ENCODE measurements at places on chromosomes 7 and 10.

DNA sequence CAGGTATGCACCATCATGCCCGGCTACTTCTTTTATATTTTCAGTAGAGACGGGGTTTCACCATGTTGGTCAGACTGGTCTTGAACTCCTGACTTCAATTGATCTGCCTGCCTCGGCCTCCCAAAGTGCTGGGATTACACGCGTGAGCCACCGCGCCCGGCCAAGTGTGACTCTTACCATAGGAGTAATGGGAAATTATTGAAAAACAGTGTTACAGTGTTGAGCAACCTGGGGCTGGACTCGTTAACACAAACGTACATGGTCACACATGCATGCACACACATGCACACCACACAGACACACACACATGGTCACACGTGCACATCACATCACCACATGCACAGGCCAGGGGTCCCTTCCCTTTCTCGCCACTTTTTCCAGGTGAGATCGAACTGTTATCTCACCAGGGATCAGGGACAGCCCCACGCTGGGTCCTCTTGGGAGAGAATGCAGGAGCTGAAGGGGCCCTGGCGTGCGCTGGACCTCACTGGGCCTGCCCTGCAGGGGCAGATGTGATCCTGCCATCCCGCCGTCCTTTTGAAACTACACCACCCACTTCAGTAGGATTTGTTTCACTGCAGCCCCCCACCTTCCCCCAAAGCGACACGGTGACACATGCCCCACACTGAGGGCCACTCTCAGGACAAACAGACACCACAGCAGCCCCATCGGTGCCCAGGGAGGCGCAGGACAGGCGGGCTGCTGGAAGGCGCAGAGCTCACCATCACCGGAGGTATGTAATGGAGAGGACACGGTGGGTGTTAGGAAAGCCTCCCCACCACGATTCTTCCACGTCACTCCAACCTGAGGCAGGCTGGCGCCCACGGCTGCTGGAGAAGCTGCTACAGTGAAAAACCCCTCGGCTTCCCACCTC is 10.2 kb downstream of the RADIL start:
- DNase-seq = no peak

DNA sequence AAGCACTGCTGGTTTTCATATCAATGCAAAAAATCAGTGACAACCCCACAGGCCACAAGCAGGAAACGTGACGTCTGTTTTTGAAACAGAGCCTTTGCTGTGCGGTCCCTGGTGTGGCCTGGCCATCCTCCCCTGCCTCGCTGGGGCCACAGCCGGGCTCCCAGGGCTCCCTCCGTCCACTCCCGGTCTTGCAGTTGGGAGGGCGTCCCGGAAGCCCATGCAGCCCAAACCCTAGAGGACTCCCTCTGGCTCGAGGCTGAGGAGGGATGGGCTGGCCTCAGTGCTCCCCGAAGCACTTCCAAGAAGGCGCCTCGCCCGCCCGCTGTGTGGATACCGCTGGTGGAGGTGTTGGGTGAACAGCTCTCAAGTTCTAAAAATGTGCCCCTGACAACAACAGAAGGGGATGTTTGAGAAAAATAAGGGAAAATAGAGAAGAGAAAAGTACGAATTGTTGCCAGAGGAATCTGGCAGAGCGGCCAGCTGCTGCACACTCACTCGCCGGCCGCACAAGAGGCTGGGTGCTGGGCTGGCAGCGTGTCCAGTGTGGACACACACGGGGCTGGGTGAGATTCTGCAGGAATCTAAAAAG is 73.5 kb downstream of the ZRANB1 start:
- no peak for DNase-seq

DNA sequence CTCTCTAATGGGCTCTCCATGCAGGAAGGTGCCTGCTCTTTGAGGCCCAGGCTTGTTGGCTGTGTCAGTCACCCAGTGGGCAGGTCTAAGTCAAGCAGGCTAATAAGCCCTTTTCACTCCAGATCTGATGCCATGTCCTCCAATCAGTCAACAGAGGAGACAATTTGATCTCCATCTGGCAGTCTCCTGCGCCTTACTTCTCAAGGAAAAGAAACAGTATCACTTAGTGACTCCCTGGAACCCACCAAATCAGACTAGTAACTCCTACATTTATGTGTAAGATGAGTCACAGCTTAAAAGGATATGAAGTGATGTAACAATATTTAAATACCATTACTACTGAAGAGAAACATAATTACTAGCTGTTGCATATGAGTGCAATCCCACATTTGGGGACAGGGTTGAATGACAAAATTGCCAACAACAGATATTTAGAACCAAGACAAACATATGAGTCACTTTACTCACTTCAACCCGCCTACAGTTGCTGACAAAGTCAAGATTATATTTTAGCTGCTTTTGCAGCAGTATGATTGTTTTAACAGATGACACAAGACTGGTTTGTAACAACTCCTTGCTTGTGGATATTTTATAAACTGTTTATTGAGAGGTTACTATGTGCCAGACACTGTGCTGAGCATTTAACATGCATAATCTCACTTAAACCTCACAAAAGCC is 72.1 kb downstream of the USP6NL start:
- DNase-seq = no peak

DNA sequence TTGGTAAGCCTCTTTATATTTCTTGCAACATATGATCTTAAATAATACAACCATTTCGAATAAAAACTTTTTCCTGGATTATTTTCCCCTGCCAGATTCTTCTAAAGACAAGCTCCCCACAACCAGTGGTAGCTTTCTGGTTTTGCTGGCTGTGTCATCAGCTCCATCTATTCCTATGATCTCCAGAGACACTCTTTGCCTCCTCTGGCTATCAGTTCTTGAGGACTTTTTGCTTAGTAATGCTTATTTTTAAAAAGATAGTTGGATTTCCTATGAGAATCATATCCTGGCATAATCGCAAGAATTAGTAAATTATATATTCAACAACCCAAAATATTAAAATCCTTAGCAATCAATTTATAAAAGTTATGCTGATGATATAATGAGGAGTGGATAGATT is 103.8 kb upstream of the SLC26A5 start:
- DNase-seq = no peak

- no peak for DNase-seq
These were observed 407.7 kb downstream of the GALNT17 start for GRCh38 chr7:71539615-71540014.

GRCh38 chr7:150375662-150376521 is 3.2 kb upstream of the ZNF775 start:
- no peak for DNase-seq

GRCh38 chr10:62616885-62617590 is 187.5 kb upstream of the ADO start:
- no peak for DNase-seq

GRCh38 chr7:49911909-49912308 is 138.5 kb downstream of the VWC2 start:
- DNase-seq = no peak

DNA sequence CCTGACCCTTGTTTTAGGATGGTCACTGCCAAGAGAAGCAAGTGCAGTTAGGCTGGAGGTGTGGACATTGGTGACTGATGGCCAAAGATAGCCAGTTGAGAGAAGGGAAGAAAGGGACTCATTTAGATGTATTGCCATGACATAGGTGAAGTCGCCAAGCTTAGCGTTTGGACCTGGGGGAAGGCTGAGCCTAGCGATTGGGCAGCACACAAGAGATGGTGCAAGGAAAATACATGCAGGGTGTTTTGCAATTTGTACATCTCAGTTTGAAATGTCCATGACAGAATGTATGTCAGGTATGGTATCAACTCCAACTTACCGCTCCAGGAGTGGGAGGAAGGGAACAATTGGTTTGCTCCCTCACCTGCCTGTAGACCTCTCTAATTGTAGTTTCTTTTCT is 134.3 kb downstream of the MAPK8 start:
- DNase-seq = no peak

- no peak for DNase-seq
These were observed 35.3 kb downstream of the INPP5F start for GRCh38 chr10:119761106-119761505.

- DNase-seq = no peak
These were observed 26.6 kb downstream of the HGF start for GRCh38 chr7:81743201-81743600.

DNA sequence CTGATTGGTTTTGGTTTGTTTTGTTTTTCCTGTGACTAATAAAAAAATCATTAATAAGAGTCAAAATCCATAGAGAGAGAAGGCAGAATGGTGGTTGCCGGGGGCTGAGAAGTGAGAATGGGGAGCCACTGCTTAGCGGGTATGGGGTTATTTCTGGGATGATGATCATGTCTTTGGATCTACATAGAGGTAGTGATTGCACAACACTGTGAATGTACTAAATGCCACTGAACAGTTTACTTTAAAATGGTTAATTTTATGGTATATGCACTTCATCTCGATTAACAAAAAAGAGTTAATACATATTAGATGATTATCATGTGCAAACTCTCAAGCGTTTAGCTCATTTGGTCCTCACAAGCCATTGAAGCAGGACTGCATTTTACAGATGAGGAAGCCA is 342.9 kb downstream of the ELMO1 start:
- DNase-seq = no peak

DNA sequence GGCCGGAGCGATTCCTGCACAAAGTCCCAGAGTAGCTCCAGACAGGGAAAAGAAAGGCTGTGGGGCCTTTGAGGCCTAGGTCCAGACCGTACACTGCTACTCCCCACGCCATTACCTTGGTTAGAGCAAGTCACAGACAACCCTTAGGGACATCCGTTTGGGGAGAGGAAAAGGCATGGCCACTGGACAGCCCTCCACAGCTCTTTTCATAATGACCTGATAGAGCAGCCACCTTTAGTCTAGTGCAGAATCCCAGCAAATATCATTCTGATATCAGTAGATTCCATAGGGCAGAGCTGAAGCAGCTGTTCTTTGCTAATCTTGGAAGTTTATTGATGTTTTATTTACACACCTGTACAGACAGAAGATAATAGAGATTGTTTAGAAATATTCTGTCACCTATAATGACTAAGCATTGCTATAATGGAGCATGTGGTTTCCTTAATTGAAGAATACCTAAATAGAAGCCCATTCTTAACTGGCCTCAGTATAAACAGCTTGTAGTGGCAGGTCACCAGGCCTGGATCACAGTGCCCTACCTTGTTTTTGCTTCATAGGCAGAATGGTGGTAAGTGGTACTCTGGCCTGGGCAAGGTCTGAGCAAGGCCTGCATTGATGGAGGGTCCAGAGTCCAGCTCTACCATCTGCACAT is 27.9 kb downstream of the OGDH start:
- DNase-seq = no peak

GRCh38 chr7:83524277-83525075 is 124.5 kb downstream of the SEMA3E start:
- DNase-seq = no peak

- no peak for DNase-seq
These were observed 80.4 kb downstream of the SEMA3A start for GRCh38 chr7:84113906-84114850.

DNA sequence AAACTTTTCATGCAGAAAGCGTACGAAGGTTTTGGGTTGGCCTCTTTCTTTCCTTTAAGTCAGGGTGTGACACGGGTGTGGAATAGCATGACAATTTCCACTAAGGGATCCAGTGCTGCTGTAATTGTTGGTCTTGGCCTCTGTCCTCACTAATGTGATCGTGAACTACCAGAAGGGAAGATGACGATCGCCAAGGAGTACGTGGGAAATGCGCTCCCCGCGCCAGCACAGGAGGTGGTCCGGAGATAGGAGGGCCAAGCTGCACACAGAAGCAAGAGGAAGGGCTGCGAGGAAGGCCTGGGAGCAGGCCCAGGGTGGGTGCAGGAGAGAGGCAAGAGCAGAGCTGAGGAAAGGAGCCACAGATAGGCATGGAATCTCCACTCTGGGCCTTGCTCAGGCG is 79.7 kb upstream of the PODXL start:
- no peak for DNase-seq

GRCh38 chr7:110885474-110885873 is 205.5 kb upstream of the LRRN3 start:
- no peak for DNase-seq

DNA sequence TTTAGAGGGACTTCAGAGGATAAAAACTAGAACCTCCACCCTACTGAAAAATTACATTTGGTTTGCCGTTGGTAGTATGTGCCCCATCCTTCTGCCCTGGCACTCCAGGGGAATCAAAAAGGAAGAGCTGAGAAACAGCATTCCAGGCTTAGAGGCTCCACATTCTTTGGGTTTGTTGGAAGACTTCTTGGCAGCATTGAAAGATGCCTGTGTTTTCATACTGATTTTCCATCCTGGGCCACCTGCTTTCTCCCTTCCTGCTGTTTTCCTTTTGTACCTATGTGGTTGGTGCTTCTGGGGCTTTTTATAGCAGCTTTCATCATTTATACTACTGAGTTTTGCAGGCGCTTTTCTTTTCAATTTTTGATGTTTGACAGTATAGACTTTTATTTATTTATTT is 61.7 kb downstream of the AUTS2 start:
- DNase-seq = no peak

DNA sequence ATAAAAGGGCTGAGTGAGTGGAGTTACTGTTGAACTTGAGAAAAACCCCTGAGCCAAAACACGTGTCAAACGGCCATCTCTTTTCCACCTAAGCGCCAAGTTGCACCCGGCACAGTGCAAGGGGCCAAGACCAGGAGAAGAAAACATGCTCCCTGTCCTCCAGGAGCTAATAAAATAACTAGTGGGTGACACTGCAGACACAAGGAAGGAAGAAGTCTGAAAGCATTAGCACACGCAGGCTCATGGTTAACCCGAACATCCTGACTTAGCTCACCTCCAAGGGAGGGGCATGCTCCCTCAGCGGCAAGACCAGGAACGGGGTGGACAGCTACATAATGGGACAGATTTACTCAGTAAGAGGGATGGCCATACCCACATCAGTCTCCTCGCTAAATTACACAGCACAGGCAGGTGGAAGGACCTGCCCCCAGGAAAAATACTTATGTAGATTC is 65.0 kb downstream of the PIP4K2A start:
- no peak for DNase-seq

- no peak for DNase-seq
These were observed 13.0 kb downstream of the STK32C start for GRCh38 chr10:132294561-132295318.

- no peak for DNase-seq
These were observed 43.2 kb downstream of the RBAK start for GRCh38 chr7:5088906-5089305.

GRCh38 chr10:88080213-88080612 is 216.8 kb downstream of the PTEN start:
- no peak for DNase-seq

- no peak for DNase-seq
These were observed 131.7 kb downstream of the DYNC1I1 start for GRCh38 chr7:95904099-95904498.

GRCh38 chr7:31102151-31102972 is 50.3 kb downstream of the ADCYAP1R1 start:
- DNase-seq = no peak

Data from GM12864 (cell line).